Non-pigmented ciliary epithelial cell (primary cell): ENCODE measurements at places on chromosomes 7 and 10.

DNA sequence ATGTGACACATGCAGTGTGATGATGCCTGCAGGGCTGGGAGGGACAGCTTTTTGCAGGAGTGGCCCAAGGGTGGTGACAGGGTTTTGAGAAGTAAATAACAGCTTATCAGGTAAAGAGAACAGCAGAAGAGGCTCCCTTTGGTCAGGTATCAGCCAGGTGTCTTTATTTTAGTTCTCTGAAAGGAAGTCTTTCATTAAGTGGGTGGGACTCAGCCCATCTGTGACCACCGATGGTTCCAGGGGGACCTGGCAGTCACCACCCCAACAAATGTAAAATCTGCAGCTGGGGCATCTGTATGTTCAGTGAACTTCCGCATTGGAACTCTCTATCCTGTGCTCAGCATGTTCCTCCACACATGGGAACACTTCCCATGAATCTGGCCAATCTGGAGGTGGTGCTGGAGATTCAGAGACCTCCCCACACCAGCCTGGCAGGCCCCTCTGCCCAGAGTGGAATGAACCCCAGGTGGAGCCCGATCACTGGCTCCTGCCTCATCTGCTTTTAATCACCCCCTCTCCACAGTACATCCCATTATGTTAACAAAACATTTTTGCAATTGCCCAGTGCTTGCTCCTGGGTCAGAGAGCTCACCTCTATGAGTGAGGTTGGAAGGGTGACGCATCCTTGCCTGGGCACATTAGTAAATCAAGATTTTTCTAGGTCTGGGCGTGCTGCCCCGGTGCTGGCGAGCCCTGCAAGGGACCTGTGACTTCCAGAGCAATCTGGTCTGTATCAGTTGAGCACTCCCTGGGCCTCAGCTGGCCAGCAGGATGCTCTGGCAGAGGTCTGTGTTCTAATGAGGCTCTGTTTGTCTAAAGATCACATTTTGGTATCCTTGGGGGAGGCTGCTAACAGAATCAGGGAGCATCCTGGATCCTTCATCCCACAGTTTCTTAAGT lies 140.4 kb upstream of the GDF10 start:
- no peak for DNase-seq

GRCh38 chr10:122835908-122836307 lies 9.7 kb downstream of the CUZD1 start:
- no peak for DNase-seq

DNA sequence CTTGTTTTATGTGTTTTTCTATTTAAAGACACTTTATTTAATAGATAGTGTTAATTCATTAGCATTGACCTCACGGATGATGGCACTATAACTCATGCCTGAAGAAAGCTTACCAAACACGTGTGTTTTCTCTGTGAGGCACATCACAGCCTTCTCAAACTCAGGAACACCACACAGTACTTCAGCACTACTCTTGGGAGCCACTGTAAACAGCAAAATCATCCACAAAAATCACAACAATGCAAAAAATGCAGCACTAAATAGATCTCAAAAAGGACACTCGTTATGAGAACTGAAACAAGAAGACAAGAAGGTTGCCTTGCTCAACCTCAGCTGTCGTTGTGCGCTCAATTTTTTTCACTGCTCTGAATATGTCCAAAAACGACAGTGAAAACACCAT lies 12.0 kb upstream of the PARP12 start:
- DNase-seq, result no peak

DNA sequence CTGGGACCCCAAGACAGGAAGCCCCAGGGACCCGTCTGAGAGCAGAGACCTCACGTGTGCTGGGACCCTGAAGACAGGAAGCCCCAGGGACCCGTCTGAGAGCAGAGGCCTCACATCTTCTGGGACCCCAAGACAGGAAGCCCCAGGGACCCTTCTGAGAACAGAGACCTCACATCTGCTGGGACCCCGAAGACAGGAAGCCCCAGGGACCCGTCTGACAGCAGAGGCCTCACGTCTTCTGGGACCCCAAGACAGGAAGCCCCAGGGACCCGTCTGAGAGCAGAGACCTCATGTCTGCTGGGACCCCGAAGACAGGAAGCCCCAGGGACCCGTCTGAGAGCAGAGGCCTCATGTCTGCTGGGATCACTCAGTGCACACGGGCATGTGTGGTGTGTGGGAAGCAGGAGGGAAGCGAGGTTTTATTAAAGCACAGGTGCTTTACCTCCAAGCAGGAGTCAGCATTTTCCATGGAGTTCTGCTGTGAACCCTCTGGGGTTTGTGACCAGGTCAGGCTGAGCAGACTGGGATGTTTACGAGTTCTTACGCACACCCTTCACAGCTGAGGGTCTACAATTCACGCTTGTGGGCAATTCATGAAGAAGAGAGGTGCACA lies 590.6 kb downstream of the DNAJB6 start:
- no peak for DNase-seq

- DNase-seq, result peak; percentile 62
Observed at GRCh38 chr10:75959209-75959608, 527.8 kb downstream of the LRMDA start.

DNA sequence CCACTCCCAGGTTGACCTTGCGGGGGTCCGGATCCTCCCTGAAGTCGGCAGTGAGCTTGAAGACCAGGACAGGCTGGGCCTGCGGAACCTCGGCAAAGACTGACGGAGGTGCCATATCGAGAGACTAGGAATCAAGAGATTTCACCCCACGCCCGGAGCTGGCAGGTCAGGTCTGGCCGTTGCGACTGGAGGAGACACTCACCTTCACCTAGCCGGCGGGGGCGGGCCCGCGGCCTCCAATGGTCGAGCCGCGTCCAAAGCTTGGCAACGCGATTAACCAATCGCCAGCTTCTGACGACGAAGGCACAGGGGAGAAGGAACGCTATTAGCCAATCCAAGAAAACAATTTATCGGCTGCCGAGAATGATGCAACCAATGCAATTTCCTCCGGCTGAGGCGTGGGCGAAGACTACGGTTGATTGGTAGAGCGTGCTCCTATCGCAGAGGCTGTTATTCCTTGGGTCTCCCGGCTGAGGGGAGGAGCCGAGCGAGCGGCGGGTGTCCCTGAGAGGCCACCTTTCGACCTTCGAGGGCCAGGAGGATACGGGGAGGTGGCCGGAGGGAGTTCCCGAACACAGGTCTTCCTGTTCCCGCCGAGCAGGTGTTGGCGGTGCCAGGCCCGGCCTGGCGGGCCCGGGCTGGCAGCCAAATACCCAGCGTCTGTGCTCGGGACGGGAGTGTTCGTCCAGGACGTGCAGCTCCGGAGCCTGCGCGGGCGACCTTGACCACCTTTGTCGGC lies at the start of gene GOT1:
Gene GOT1, minus strand, starts transcription at position 174 of the 739 bp plus-strand sequence. Its CDS starts 59 bp downstream, at position 115.
- peak; percentile 96 for DNase-seq

- no peak for DNase-seq
Observed at GRCh38 chr7:159136442-159136841, 8.2 kb downstream of the VIPR2 start.

- peak; percentile 34 for DNase-seq
Observed at GRCh38 chr7:67371429-67372305, 375.0 kb downstream of the TYW1 start.

- no peak for DNase-seq
Observed at GRCh38 chr10:31887850-31888249, 40.8 kb downstream of the ARHGAP12 start.

GRCh38 chr7:149732611-149733010 lies 40.8 kb downstream of the ZNF467 start:
- no peak for DNase-seq

GRCh38 chr10:28627102-28627501 lies 50.2 kb upstream of the BAMBI start:
- DNase-seq, result no peak

DNA sequence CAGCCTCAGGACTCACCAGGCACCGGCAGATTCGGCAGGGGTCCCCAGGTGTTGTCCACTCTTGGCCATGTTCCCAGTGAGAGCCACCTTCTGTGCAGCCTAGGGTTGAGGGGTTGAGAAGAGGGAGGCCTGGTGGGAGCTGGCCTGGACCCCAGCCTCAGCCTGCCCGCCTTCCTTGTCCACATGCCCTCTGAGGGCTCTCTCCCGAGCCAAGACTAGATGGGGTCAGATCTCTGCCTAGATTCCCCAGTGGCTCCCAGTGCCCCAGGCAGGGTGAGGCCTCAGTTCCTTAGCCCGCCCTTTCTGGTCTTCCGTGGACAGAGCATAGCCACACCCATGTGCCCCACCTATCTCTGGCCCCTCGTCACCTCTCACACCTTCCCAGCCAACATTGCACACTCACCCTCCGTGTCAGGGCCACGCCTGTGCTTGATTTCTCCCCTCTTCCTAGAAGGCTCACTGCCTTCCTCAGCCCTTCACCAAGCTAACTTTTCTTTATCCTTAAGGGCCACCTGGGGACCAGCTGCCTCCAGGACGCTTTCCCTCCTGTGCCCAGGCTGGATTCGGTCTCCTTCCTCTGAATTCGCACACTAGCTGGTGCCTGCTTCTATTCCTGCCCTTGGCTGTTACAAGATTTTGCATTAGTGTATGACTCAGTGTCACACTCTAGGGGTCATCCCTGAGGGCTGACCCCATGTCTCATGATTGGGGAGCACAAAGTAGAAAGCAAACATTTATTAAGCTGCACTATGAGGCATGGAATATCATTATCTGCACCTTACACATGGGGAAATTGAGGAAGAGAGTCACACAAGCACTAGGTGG lies 7.5 kb downstream of the KCP start:
- DNase-seq, result no peak

DNA sequence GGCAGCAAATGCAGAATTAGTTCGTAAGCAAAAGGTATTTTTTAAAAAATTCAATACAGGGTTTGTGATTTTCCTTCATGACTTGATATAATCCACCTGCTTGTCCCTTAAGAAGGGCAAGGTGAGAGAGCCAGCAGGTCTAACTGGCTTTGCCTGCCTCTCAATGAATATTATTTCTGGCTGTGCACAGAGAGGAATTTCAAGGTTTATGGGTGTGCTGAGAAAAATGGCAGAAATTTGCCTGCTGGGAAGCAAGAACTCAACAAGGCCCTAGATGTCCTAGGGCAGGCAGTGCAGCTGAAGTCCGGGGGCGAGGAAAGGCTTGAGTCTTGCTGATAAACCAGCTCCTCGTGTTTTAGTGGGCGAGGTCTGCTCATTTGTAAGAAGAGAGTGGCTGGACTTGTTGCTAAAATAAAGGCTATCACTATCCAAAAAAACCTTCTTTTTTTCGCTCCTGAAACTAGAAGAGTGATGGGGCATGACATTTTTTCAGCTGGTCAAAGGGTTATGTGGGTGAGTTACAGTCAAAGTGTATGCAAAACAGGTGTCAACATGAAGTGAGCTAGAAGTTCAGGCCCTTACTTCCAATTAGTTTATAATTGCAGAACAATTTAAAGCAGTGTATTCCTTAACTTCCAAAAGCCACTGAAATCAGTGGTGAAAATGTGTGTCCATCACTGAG lies 385.8 kb upstream of the KLF6 start:
- DNase-seq, result no peak

DNA sequence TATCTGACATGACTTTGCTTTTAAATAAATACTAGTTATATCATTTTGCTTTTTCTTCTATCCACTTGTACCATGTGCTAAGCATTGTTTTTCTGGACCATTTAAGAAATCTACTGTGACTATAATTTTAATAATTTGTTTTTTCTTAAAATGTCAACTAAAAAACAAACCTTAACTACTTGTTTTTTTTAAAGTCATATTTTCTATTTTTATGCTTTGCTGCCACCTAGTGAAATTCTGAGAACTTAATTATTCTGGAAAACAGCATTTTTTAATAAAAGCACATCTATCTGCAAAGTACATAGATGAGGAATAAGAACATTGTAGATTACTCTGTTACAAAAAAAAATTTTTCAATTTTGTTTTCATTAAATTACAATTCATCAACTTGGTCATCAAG lies 47.4 kb downstream of the ORC5 start:
- no peak for DNase-seq

- no peak for DNase-seq
Observed at GRCh38 chr10:69673521-69673920, 43.5 kb downstream of the FAM241B start.

GRCh38 chr10:124605001-124605370 lies 139.2 kb downstream of the FAM53B start:
- no peak for DNase-seq

GRCh38 chr10:75049316-75050148 lies 61.9 kb upstream of the SAMD8 start:
- no peak for DNase-seq

- no peak for DNase-seq
Observed at GRCh38 chr7:16504019-16504418, 22.6 kb upstream of the LRRC72 start.

- DNase-seq, result no peak
Observed at GRCh38 chr10:128780156-128780761, 654.0 kb upstream of the MKI67 start.

- no peak for DNase-seq
Observed at GRCh38 chr10:124315591-124316270, 103.0 kb downstream of the OAT start.

DNA sequence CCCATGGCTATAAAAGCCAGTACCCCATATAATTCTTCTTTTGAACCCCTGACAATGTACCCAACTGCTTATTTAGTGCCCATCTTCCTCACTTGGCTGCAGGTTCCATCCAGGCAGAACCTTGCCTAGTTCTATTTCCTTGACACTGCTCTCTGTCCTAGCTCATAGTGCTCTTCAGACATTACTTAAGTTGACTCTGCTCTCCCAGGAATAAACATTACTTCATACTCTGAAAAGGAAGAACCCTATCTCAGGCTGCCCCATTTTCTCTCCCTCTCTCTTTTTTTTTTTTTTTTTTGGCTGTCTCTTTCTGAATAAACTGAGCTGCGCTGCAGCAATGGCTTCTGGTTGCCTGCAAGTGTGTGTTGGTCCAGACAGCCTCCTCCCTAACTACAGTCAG lies 21.0 kb downstream of the ACTA2 start:
- DNase-seq, result no peak

DNA sequence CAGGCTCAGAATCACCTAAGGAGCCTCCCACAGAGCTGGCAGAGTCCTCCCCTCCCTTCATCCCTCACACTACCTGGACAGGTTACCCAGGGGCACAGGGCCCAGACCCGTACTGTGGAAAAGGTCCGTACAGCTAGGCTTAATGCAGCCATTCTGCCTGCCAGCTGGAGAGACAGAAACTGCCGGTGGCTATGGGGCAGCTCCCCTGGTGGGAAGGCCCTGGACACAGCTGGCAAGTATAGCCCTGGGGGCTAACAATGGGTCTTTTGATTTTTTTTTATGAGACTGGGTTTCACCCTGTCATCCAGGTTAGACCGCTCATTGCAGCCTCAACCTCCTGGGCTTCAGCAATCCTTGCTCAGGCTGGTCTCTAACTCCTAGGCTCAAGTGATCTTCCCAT lies 68.3 kb downstream of the GNA12 start:
- DNase-seq, result no peak

DNA sequence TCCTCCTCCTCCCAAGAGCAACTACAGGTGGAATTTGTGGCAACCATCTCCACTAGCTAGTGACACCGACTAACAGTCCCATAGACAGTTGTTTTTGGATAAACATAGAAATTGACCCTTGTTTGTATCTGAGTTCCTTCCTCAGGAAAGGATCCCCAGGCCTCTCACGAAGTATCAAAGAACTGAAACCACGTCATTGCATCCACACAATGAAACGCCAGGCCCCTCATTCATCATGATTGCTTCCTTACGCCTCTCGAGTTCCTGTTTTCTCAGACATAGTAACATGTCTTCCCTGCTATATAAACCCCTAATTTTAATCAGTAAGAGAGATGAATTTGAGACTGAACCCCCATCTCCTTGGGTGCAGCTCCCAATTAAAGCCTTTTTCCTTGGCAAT lies 18.1 kb downstream of the SLC35G1 start:
- no peak for DNase-seq
